ENCODE measurements at places on chromosomes 13 and 19.

DNA sequence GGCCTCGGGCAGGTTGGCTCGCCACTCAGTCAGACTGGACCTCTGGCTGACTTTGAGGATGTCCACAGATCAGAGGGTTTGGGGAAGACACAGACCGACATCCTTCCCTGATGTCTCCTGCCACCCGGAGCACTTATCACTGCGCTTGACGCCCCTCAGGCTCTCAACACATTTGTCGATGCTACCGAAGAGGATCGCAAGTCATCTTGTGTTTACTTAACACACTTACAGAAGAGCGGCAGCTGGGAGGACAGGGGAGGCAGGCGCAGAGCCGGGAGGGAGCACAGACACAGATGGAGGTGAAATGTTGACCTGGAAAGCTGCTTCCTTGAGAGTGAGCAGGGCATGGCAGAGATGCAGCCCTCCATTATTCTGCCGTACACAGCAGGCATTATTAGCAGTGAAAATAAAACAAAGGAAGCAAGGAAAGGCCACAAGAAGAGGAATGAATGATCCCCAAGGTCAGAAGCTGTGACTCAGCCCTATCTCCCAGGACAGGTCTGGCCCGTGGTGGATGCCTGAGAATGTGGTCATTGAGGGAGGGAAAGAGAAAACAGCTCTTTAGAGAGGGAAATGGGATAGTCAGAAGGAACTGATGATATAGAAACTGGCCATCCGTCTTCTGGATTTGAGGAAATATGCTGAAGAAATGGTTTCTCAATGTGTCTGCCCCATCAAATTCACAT lies 549.5 kb upstream of the ARGLU1 start:
- DNase-seq = no peak

- no peak for DNase-seq
Observed at GRCh38 chr13:59269476-59269875, 894.3 kb downstream of the DIAPH3 start.

DNA sequence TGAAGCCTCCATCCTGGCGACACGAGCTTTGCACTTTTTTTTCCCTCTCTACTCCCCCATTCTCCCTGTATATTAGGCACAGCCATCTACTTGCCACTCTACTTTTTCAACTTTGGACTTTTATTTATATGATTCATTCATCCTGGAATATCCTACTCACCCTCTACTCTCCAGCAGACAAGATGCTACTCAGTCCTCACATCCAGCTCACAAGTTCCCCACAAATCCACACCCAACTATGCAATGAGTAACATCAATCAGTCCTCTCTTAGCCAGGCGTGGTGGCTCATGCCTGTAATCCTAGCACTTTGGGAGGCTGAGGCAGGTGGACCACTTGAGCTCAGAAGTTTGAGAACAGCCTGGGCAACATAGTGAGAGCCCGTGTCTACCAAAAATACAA lies 23.9 kb upstream of the URAD start:
- no peak for DNase-seq

DNA sequence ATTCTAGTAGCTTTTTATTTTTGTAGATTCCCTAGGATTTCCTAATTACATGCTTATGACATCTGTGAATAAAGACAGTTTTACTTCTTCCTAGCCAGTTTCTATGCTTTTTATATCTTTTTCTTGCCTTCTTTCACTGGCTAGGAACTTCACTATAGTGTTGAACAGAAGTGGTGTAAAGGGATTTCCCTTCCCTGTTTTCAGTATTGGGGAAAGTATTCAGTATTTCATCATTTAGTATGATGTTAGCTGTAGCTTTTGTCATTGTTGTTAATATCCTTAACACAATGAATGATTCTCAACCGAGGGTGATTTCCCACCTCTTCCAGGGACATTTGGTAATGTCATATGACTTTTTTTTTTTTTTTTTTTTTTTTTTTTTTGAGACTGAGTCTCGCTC lies 77.3 kb downstream of the SLC6A16 start:
- DNase-seq = no peak

GRCh38 chr13:83086948-83087347 lies 795.3 kb downstream of the SLITRK1 start:
- no peak for DNase-seq

DNA sequence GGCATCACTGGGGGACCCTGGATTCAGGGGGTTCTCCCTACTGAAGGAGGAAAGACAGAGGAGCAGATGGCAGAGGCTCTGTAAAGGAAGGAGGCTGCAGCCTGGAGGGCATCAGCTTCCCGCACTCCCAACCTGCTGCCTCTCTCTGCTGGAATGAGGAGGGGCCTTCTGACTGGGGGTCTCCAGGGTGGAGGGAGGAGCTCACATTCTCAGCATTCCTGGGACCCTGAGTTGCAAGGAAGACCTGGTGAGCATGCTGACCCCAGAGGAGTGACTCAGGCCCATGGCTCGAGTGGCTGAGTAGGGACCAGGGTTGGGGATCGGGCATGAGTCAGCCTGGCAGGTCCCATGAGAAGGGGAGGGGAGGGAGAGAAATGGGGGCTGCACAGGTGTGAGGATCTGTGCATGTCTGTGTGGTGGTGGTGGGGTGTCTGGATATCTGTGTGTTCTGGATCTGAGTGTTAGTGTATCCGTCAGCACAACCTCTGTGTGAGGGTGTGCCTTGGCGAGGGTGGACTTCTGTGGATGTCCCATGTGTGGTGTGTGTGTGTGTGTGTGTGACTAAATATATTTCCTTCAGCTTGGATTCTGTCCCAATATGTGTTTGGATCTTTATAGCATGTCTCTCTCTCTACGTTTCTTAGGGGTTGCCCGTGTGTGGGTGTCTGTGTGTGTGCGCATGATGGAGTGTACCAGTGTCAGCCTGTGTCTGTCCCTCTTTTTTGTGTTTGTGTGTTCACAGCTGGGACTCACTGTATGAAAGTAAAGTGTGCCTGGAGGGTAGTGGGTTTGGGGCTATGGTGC lies 4.6 kb downstream of the AXL start:
- DNase-seq = no peak

- DNase-seq = peak; percentile 13
Observed at GRCh38 chr19:14686411-14686810, 3.4 kb upstream of the ZNF333 start.

DNA sequence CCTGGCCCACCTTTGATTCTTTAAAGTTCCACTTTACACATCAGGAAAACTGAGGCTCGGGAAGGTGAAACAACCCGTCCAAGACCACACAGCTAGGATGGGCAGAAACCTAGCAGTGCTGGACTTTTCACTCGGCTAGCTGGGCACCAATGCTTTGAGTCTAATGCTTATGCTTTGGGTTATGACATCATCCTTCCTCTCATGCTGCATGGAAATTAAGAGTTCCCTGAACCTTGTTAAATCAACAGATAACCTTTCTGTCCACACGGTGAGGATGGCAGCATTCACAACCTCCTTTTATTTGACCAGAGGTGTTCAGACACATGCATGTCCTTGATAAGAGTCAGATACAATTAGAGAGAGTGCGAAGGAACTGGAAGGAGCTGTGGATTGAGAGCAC lies 138.4 kb downstream of the UQCRFS1 start:
- no peak for DNase-seq

DNA sequence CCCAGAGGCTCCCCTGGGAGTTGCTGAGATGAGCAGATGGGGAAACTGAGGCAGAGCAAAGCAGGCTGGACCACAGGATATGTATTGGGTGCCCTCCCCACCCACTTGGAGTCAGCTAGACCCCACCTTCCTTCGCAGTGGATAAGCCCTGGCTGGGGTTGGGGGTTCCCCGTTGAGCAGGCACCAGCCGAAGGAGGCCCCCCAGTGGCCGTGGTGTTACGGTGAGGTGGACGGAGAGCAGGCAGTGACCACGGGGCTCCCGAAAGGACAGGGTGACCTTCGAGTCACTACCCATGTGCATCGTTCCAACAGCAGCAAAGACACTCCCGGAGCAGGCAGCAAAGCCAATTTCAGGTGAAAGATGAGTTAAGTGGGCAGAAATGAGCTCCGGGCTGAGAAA lies 62.4 kb upstream of the ADGRE5 start:
- no peak for DNase-seq

DNA sequence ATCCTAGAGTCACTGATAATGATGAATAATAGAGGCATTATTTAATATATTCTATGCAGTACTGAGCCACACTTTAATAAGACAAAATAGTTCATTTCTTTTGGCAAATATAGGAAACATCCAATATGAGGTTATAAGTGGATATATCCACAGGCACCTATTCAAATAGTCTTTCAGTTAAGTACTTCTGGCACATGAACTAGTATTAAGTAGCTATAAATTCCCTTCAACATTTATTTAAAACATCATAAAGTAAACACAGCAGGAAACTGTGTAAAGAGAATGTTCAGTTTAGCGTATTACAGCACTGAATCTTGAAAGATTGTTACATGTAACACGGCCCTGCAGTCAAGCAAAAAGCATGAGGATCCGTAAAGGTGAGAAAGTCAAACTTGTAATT lies 463.3 kb upstream of the KLF12 start:
- no peak for DNase-seq

DNA sequence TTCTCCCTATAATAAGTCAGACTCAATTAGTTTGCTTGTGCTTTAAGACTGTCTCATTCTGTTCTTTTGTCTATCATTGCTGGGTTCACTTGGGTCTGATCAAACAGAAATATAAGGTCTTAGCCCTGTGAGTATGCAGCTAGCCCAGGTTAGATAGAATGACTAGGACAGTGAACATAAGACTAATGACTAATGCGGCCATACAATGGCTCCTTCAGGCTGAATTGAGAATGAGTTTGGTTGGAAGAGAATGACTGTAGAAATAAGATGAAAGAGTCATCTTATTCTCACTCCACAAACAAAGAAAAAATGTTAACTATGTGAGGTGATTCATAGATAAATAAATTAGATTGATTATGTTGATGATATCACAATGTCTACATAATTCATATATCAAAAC lies 50.1 kb upstream of the OBI1 start:
- DNase-seq = no peak

DNA sequence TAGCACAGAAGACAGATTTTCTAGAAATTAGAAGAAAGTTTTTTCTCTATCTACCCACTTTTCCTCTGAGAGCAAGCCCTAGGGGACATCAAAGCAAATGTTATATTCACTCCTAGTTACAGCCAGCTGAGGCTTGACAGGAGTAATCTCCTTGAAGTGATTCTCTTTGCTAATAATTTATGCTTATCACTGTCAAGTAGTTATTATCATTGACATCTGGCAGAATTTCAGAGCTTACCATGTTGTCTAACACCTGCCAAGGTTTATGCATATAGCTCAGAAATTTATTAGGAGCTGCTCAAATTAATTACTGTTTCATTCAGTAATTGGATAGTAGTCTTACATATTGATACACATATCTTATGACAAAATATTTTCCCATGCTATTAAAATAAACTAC lies 465.9 kb upstream of the ATXN8OS start:
- DNase-seq = no peak

- DNase-seq = no peak
Observed at GRCh38 chr13:77719128-77719527, 21.6 kb downstream of the SLAIN1 start.

DNA sequence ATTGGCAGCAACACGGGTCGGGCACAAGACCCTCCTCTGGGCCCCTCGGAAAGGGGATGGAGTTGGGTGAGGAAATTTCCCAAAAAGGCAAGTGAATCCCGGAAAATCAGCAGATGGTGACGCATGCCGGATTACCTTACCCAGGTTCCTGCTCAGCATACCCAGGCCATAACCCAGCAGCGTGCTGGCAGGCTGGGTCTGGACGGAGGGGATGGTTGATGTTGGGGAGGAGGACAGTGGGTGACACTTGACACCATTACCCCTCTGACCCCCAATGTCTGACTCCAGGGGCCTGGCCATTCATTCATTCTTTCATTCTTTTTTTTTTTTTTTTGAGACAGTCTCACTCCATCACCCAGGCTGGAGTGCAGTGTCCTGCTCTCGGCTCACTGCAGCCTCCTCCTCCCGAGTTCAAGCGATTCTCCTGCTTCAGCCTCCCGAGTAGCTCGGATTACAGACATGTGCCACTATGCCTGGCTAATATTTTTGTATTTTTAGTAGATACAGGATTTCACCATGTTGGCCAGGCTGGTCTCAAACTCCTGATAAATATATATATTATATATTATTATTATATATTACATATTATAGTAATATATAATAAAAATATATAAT lies 799 bp downstream of the PVR start:
- no peak for DNase-seq

DNA sequence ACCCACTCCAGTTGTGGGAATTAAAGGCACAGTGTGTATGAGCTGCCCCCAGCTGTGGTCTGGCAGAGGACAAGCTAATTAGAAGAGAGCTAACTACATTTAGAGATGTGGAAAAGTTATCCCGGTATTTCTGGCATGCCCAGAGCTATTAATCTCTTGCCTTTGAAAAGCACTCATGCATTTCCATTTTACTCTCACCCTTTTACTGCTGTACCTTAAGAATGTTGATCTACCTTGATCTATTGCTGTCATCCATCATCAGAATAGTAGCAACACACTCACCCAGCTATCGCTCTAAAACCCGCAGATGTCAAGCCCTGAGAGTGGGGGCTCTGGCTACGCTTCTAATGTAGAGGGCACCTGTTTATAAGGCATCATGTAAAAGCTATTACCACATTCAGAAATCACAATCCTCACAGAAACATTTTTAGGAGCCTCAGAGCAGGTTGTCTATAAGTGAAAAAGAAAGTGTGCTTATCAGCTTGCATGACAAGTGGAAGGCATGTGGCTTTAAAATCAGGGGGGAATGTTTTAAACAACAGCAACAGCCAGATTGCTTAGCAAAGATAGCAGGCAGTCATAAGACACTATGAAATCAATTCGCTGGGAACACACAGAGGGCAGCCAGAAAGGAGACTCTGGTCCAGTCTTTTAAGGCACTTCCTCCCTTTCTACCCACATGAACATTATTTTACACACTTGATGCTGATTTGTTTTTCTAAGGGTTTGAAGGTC lies 224.2 kb upstream of the IRS2 start:
- DNase-seq = no peak

GRCh38 chr13:29436721-29437280 lies 158.7 kb downstream of the SLC7A1 start:
- DNase-seq = no peak

- no peak for DNase-seq
Observed at GRCh38 chr13:91482427-91482826, 84.0 kb downstream of the GPC5 start.

GRCh38 chr19:591099-591958 lies 1.6 kb downstream of the HCN2 start:
- DNase-seq = no peak

DNA sequence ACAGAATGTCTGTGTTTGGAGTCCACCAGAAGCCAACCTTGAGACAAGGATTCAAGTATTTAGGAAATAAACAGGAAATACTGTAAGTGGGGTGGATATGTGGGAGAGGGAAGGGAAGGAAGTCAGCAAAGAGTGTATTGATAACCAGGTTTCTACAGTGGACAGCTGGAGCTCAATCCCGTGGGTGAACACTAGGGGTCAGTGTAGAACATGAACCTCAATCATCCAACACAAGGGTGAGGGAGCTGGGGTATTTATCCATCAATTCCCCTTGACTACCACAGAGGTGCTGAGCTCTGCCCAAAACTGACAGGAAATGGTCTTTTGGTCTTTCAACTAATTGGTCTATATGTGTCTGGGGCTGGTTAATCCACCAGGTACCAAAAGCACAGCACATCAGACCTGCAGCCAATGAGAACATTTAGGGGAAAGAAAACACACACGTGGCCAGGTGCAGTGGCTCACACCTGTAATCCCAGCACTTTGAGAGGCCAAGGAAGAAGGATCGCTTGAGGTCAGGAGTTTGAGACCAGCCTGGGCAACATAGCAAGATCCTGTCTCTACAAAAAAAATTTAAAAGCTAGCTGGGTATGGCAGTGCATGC lies 5.6 kb upstream of the SYDE1 start:
- DNase-seq = peak; percentile 50

- DNase-seq = no peak
Observed at GRCh38 chr13:74444161-74444571, 310.0 kb upstream of the KLF12 start.

- no peak for DNase-seq
Observed at GRCh38 chr13:25654322-25654721, 282.5 kb downstream of the ATP8A2 start.
